ENCODE measurements at places on chromosomes 4 and X.

- no peak for DNase-seq
Observed at GRCh38 chrX:118706681-118707080, 20.7 kb upstream of the IL13RA1 start.

- DNase-seq, result peak; percentile 31
Observed at GRCh38 chr4:107876099-107876498, 51.4 kb downstream of the SGMS2 start.

DNA sequence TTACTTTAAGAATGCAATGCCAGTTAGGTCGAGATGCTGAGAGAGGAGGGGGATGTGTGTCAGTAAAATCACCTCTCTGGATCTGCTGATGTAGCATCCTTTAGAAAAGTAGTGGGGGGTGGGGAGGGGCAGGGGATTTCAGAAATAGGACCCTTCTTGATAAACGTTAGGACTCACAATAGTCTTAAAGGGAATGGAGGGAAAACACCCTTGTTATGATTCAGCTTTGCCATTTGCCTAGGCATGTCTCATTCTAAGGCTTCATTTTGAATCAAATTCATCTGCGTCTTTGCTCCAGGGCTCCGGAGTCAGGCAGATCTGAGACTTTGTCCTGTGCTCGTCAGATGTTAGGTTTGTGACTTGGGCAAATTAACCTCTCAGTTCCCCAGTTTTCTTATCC lies 879 bp downstream of the SH2D1A start:
- no peak for DNase-seq

GRCh38 chrX:16451334-16451733 lies 198.6 kb upstream of the S100G start:
- DNase-seq, result no peak

DNA sequence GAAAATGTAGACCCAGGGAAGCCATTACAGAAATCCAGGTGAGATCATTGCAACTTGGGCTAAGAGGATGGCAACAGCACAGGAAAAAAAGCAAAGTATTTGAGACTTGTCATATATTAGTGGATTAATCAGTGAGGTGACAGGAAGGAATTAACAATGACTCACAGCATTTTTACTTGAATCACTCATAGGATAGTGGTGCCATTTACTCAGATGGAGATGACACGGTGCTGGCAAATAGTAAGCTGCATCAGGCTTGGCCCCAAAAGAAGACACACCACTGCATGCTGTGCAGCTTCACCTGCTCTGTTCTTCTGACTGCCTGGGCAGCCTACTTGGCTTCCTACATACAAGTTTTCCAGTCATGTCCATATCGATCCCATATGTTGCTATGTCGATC lies 144.8 kb downstream of the FRYL start:
- no peak for DNase-seq

- no peak for DNase-seq
Observed at GRCh38 chrX:78011846-78012245, 42.4 kb upstream of the PGAM4 start.

GRCh38 chrX:23201706-23202105 lies 132.9 kb upstream of the PTCHD1 start:
- no peak for DNase-seq

- no peak for DNase-seq
Observed at GRCh38 chr4:56372774-56373173, 14.5 kb downstream of the AASDH start.

DNA sequence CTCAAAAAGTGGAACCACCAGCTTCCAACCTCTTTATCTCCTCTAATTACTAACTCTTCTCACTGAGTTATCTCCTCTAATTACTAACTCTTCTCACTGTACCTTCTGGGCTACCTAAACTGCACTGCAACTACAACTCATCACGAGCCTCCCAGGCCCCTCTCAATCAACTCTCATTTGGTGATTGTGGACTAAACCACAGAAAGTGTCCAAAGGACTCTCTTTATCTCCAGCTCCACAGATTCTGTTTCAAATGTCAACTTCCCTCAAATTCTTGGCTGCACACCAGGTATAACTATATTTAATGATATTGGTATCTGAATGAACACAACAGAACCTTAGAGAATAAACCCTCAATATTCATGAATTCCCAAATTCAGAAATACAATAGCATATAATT lies 182.9 kb downstream of the MAML3 start:
- DNase-seq, result no peak

- DNase-seq, result peak; percentile 10
Observed at GRCh38 chrX:135707880-135708279, 5.6 kb upstream of the CT45A1 start.

DNA sequence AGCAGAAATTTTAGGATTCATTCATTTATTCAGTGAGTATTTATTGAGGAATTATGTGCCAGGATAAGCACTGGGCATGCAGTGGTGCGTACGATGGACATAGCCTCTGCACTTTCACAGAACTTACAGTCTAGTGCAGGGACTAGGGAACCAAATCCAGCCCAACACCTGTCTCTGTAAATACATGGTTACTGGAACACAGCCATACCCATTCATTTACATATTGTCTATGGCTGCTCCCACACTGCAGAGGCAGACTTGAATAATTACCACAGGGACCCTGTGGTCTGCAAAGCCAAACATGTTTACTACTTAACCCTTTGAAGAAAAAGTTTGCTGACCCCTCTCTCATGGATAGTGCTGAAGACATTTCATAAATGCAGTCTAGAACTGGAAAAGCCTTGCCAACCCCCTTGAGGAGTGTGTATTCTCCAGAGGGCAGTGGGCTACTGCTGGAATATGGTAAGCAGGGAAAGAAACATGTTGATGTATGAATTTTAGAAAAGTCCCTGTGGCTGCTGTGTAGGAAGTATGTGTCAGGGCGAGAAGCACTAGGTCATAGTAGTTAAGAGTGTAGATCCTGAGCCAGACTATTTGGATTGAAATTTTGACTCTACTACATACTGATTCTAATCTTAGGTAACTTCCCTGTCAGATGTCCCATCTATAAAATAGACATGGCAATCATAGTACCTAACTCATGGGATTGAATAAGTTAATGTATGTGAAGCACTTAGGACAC lies 75.5 kb downstream of the GALNT7 start:
- DNase-seq, result no peak

GRCh38 chr4:61783050-61783449 lies 582.9 kb downstream of the ADGRL3 start:
- no peak for DNase-seq

DNA sequence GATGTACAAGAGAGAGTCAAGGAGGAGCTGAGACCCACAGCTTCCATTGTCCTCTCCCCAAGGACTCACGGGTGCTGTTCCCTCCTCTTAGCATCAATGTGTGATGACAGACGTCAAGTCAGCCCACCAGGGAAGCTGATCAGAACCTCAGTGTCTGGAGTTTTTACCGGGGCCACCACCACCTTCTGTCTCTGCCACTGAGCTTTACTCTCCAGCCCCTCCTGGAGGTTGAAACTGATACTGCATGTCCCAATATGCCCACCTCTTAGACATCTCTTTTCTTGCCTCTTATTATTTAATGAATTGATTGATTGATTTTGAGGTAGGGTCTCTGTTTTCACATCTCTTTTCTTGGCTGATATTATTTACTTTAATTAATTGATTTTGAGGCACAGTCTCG lies 10.3 kb upstream of the AKAP17A start:
- peak; percentile 79 for DNase-seq

DNA sequence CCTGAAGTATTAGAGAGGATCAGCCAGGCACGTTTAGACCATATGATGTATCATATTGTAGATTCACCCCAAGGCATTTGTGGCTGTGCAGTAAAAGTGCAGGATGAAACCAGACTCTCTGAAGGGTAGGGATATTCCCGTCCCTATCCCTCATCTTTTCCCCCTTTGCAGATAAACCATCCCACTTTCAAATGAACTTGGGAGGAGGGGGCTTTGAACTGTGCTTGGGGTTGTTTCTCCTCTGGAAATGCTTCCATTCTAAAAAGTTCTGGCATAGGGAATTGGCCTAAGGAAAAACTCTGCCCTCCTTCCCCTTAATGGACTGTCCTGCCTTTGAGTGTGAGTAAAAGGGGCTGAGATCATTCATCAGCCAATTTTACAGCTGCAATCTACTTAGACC lies 23.8 kb downstream of the SNCA start:
- DNase-seq, result no peak

DNA sequence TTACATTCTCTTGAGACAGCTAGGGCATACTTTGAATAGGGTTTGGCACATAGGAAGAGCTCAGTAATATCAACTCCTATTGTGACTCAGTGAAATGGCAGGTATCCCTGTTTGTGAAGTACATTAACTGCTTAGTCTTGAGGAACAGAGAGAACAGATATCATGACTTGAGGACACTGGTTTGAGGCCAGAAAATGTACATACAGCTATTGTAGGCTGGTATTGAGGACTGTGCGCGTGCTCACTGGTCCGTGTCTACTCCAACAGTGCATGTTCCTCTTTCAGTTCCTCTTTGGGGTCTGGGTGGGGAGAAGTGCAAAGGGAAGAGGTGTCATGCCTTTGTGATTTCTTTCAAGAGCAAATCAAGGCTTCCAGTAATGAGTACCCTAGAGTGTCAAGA lies 34.6 kb upstream of the TBC1D9 start:
- DNase-seq, result peak; percentile 75

DNA sequence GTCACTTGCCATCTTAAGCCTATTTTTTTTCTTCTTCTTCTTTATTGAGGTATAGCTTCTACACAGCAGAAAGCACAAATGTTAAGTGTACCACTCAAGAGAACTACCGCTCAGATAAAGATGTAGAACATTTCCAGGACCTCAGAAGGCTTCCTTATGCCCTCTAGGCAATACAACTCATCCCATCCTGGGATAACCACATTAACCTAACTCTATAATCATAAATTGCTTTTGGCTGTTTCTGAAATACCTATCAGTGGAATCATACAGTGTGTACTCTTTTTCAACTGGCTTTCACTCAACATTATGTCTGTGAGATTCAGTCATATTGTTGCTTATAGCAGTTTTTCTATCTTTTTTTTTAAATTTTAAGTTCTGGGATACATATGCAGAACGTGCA lies 51.7 kb downstream of the ARFIP1 start:
- DNase-seq, result no peak

DNA sequence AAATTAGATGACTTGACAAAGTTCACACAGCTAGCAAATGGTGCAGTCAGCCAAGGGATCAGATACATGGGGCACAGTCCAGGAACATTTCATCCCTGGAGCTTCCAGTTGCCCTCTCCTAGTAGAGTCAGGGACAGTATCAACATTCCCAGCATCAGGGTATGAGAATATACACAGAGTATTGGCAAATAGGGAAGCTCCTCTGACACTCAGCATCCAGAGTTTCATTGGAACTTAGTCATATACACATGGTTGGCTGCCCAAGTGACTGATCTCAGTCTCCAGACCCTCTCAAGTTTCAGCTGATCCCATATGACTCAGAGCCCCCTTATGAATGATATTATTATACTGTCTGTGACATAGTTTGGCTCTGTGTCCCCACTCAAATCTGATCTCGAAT lies 13.7 kb upstream of the KCTD8 start:
- no peak for DNase-seq

- DNase-seq, result no peak
Observed at GRCh38 chrX:13411496-13412207, 91.8 kb upstream of the ATXN3L start.

DNA sequence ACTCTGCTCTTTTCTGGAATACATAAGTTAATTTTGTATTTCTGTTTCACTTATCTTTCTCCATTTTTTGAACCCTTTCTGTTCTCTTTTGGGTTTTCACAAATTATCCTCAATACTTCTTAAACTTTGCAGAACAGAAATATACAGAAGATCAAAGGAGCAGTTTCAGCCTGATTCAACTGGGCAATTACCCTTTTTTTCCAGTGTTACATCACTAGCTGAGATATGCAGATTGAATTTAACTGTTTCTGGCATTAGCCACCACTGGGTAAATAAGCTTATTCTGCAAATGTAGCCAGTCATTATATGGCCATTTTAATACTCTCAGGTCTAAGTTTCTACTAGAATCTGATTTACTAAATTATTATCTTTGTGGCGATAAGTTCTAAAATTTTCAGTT lies 66.9 kb upstream of the GRID2 start:
- DNase-seq, result no peak

DNA sequence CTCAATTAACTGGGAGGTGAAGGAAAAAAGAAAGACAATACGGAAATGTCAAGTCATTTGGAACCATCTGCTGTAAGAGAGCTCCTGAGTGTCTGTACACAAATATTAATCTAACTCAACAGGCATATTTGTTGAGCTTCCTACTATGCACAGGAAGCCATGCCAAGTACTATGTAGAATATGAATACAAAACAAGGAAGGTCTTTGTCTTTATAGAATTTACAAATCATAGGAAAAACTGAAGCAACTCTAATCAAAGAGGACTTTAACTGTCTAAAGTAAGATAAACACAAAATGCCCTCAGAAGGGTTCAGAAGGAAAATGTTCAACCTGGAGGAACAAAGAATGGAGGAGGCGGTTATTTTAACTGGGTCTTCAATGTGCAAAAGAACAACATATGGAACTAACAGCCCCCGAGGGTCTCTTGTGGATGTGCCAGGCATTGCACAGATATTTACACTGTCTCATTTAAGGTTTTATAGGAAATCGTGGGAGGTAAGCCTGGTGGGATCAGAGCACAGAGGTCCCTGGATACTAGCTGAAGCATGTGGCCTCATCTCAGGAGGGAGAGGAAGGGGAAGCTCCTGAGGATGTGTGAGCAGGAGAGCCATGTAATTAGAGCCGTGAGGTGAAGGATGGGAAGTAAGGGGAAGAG lies 5.8 kb downstream of the FAM114A1 start:
- DNase-seq, result peak; percentile 49

DNA sequence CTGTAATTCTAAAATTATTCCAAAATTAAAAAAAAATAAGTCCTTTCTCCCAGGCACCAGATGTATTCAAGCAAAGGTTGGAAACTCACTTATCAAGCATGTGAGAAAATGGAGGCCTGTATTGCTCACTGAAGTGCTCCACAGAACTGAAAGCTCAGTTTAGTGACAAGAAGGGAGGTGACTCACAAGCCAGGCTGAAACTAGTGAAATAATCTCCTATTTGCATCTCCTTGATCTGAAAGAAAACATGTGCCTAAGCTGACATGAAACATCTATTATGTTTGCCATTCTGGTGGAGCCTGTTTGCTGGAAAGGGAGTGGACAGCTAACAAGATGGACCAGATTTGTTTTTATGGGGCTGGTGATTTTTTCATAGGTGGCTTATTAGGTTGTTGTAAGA lies 54.0 kb upstream of the AMELX start:
- DNase-seq, result no peak

DNA sequence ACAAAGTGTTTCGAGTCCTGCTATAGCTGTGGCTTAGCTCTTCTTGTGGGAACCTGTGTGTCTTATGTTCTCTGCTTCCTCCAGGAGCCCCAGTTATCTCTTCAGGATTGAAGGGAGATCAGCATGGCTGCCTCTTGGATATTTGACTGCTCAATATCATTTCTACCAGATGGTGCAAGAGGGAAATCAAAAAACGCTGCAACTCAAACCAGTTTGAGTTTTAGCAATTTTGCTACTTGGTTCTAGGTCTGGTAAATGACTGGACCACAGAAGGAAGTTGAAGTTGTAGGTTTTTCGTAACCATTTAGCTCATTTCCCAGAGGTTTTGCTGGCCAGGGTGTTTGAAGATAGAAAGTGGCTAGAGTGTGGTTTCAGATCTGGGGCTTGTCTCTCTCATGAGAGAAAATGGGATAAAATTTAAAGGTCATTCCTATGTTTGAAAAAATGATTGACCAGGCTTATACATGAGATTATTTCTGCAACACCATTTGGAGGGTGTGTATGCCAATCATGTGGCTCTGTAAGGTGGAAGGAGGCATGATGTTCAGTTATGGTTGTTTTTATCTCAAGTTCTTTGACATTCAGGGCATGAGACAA lies 210.4 kb downstream of the SPRY1 start:
- peak; percentile 12 for DNase-seq

GRCh38 chr4:183407128-183407585 lies 37.3 kb upstream of the CDKN2AIP start:
- peak; percentile 70 for DNase-seq

Data from Kasumi-1 (cell line).